Cortex of kidney (tissue), 1 donor: ENCODE measurements at places on chromosomes 13 and 19.

DNA sequence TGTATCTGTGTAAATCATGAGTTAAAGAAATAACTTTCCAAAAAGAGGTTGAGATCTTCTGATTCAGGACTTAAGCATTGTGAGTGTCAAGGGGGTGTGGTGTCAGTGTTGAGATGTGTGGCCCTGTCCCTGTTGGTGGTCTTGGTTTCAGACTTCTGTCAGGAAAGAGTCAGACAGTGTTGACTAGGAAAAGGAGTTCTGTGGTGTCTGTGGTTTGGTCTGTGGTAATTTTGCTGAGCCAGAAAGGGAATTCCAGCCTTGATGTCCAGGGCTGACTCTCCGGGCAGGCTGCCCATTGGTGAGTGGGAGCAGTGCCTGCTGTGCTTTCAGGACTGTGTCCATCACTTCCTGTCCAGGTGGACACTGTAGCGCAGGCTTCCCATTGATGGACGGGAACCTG lies 39.8 kb upstream of the IGFL4 start:
- DNase-seq = no peak

DNA sequence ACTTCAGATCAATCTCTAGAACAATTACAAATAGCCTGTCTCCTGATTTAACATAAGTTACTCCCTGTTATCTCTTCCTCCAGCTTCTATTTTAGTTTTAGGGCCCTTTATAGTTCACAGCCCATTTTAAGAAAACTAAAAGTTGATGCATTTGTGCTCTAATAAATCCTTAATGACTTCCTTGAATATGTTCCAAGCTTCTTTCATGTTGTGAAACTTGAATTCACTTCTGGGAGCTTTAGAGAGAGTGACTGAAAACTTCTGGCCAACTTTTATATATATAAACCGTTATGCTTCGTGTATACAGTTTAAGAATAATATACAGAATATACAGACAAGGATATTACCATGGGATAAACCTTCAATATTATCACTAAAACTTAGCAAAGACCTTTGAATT lies 366.8 kb downstream of the TBC1D4 start:
- DNase-seq = no peak

DNA sequence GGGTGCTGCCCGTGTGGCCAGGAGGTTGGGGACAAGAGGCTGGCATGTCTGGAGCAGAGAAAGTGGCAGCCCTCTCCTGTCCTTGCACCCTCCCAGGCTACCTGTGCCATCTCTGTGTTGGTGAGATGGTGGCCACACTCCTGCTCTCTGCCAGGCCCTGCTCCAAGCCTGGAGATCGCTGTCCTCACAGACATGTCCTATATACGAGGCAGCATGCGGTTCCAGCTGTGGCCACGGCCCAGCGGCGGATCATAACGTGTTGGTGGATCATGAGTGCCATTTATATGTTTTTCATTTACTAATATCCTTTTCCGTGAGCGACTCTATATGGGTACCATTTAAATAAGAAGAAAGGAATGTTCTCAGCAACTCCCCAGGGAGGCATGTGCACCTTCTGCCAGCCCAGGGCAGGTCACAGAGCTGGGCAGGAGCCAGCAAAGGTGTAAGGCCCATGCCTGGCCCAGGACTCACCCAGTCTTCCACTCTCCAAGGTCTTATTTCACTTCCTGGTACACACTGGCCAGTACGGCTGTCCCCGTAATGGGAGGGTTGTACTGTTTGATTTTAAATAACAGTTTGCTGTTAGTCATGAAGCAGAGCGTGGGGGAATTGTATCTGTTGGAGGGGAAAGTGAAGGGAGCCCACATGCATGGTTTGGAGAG lies 47.2 kb upstream of the LDLR start:
- DNase-seq = no peak

DNA sequence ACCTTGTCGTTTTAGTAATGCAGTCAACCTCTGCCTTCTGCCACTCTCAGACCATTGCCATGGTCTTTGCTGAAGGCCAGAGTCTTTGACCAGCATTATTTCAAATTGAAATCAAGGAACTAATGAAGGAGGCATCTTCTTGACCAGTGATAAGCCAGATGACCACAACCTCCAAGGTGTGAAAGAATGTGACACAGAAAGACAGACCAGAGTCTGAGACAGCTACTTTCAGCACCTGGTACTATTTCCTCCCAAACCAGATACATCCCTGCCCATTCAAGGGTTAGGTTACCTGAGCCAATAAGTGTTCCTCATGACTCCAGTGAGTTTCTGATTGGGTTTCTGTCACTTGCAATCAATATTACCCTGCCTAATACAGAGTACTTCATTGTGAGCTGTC lies 20.3 kb upstream of the RNASEH2B start:
- DNase-seq = no peak

DNA sequence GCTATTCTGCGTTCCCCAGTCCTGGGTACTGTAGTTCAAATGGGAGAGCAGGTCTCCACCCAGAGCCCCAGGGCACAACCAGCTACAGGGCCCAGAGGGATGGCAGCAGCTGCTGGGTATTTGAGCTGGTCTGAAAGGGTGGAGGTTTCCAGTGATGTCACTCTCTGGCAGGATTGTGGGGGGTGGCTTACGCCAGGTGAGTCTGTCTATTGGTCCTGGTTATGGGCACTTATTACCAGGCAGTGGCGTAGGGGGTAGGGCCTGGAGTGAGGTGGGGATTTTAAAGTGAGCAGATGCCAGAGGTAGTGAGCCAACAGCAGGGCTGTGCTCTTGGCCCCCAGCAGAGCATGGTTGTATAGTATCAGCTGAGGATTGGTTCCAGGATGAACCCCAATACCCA lies 6.2 kb downstream of the RPS19 start:
- no peak for DNase-seq

DNA sequence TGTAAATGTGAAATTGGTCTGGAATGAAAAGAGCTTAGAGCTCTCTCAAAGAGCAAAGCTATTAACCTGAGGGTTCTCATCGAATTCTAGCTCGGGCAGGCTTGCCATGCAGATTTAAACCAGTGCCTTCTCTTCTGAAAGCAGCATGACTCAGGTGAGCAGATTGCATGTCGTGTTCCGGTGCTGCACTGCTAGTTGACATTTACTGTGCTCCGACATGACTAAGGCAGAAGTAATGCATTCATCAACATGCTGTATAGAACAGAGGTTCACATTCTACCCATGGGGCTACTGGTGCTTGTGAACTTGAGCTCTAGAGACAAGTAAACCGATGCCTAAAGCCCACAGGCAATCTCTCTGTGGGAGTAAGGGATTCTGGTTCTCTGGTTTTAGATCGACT lies 947.7 kb downstream of the EFNB2 start:
- DNase-seq = no peak

- DNase-seq = no peak
Measured at GRCh38 chr13:71621174-71622124, 245.6 kb downstream of the DACH1 start.

- no peak for DNase-seq
Measured at GRCh38 chr13:32135655-32136054, 104.1 kb downstream of the FRY start.

GRCh38 chr13:112636401-112636975 lies 48.5 kb upstream of the TUBGCP3 start:
- no peak for DNase-seq

- DNase-seq = no peak
Measured at GRCh38 chr19:18932216-18932841, 8.7 kb downstream of the HOMER3 start.

DNA sequence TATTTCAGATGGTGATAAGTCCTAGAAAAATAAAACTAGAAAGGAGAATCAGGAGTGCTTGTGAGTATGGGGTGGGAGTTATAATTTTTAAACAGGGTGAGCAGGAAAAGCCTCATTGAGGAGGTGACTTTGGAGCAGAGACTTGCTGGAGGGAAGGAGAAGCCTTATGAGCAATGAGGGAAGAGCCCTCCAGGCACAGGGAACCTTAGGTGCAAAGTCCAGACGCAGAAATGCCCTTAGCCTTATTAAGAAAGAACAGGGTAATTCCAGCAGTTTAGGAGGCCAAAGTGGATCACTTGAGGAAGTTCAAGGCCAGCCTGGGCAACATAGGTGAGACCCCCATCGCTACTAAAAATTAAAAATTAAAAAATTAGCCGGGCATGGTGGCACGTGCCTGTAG lies 21.0 kb upstream of the FXYD3 start:
- DNase-seq = no peak

- no peak for DNase-seq
Measured at GRCh38 chr13:109955598-109955997, 169.2 kb upstream of the IRS2 start.

GRCh38 chr13:32073180-32073864 lies 41.7 kb downstream of the FRY start:
- DNase-seq = no peak

GRCh38 chr13:99656844-99657381 lies 155.6 kb downstream of the TM9SF2 start:
- DNase-seq = no peak

DNA sequence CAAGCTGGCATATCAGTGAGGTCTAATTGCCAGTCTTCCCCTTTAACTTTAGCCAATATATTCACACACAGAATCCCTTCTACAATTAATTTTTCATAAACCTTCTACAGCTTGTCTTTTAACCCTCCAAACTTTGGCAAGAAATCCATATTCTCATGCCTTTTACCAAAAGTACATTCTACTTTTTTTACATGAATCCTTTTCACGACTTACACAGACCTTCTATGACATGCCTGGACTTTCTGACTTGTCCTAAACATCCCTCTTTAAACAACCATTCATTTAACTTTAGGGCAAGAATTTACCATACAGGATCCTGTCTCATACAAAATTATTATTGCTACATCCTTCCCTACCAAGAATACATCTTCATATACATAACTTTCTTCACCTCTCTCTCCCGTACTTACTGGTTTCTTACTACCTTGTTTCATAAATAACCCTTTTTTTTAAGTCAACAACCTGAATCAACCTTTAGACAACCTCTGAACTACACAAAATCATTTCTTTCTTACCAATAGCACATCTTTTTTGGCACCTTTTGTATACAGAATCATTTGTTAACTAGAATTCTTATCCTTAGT lies 23.5 kb downstream of the ZNF544 start:
- DNase-seq = no peak

DNA sequence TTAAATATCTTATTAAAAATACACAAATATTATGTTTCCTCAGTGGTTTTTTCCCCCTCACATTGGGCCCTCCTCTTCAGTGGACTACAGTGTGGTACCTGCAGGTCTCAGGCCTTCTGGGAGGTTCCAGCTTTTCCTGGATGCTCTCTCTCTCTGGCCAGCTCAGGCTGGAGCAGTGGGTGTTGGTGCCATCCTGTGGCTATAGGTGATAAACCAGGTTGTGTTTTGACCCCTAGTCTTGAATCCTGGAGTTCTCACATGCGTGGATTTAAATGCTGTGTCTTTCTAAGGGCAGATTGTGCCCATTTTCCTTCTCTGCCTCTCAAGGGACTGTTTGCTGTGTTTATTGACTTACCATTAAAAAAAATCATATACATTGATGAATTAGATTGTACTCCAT lies 41.2 kb upstream of the ZNF527 start:
- no peak for DNase-seq

- DNase-seq = no peak
Measured at GRCh38 chr13:40318366-40318765, 348.1 kb downstream of the FOXO1 start.

DNA sequence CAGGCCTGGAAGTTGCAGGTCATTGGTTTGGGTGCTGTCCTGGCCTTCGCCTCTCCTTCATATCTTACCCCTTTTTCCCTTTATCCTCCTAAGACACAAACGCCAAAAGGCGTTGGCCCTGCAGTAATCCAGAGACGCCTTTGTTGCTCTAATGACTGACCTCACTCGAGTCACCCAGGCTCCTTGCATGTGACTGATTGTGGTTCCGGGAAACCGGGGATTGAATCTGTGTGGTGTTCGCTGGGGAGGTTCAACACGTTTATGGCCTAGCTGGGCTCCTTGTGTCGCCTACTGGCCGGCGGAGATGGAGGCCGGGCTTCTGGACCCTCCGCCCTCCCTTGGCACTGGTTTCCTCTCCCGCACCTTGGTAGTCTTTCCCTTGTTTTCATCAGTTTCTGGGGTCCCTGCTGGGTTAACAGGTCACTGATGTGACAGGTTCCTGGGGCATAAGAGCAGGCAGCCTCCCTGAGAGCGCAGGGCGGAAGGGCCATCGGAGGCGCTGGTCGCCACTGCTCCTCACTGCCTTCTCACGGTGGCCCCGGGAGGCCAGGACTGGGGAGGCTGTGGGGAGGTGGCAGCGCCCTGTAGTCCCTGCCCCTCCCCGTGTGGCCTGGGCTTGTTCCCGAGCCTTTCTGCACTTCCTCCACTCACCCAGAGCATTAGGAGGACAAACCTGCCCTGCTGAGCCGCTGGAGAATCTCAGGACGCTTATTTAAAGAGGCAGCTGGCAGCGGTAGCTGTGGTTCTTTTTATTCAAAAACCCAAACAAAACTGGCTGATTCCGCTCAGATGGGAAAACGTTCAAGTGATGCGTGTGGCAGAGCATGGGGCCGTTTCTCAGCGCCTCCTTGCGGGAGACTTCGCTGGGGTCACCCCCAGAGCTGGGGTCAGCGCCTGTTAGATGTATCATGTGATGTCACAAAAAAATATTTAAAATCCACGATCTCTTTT lies 18.1 kb upstream of the NDUFS7 start:
- no peak for DNase-seq

DNA sequence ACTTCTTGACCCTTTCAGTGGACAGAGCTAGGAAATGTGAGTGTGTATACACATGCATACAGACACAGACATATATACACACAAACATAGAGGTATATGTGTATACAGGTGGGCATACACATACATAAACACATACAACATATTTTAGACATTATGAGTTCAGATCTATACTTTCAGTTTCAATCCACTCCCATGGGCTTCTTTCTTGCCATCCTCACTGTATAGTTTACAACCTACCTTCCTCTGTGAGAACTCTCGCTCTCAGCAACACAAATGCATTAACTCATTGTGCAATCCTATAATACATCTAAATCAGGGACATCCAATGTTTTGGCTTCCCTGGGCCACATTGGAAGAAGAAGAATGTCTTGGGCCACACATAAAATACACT lies 21.2 kb upstream of the SCEL start:
- no peak for DNase-seq

GRCh38 chr19:45876161-45876410 lies 9.9 kb downstream of the IRF2BP1 start:
- DNase-seq = no peak

- no peak for DNase-seq
Measured at GRCh38 chr13:113360446-113360845, 3.5 kb downstream of the GRTP1 start.

GRCh38 chr13:93001866-93002461 lies 224.6 kb upstream of the GPC6 start:
- DNase-seq = no peak
